Activated CD8-positive, alpha-beta memory T cell treated with anti-CD3 and anti-CD28 coated beads for 48 hours (primary cell): ENCODE measurements at places on chromosomes 5 and 9.

DNA sequence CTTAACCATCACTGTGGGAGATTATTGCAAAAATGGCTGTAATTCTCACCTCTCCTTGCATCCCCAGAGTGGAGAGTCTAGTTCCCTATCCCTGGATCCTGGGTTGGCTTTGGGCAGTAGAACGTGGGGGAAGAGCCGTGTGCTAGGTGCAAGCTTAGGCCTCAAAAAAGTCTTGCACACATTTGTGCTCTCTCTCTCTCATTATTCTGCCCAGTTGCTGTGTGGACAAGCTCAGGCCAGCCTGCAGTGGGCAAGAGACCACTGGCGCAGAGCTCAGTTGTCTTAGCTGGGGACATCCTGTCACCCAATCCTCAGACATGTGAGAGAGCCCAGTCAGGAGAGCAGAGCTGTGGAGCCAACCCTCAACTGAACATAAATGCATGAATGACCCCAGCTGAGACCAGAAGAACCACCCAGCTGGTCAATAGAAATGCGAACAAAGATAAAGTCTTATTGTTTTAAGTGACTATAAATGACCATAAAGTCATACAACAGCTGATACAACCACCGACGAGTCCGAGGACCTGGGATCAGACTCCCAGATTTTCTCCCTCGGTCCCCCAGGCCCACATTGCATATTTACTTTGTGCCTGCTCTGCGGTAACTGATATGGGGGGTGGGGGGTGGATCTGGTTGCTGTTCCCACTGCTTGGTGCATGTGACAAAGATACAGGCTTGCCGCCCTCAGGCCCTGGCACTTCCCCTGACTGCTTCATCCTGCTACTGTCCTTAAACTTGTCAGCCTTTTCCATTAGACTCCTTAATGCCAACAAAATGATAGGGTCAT is 166.4 kb upstream of the MVB12B start:
- DNase-seq: no peak

DNA sequence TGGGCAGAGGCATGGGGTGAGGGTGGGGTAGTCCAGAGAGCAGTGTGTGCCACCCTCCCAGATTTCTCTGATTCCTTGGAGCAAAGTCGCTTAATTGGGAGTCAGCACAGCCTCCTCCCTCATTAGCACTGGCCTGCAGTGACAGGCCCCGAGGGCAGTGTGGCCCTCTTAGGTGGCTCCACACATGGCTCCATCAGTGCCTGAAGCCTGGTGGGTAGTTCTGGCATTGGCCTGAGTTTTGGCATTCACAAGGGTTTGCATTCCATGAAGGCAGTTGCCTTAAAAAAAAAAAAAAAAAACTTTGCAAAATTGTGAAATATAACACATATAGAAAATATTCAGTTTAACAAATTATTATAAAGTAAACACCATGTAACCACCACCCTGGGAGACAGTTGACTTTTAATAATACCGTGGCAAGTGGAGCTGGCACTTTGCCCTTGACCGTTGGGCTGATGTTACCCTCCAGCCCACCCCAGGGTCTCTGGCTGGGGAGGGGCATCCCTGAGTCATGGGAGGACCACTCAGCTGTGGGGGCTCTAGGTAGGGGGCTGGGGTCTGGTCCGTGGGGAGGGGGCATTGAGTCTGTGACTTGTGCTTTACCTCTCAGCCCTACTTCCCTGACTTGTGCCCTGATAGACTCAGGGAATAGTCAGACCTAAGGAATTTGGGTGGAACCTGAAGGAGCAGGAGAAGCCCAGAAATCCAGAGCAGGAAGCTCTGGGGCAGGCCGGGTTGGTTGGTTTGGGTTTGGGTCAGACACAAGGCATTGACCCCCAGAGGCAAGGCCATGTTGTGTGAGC is 51.3 kb upstream of the PITX1 start:
- no peak for DNase-seq

DNA sequence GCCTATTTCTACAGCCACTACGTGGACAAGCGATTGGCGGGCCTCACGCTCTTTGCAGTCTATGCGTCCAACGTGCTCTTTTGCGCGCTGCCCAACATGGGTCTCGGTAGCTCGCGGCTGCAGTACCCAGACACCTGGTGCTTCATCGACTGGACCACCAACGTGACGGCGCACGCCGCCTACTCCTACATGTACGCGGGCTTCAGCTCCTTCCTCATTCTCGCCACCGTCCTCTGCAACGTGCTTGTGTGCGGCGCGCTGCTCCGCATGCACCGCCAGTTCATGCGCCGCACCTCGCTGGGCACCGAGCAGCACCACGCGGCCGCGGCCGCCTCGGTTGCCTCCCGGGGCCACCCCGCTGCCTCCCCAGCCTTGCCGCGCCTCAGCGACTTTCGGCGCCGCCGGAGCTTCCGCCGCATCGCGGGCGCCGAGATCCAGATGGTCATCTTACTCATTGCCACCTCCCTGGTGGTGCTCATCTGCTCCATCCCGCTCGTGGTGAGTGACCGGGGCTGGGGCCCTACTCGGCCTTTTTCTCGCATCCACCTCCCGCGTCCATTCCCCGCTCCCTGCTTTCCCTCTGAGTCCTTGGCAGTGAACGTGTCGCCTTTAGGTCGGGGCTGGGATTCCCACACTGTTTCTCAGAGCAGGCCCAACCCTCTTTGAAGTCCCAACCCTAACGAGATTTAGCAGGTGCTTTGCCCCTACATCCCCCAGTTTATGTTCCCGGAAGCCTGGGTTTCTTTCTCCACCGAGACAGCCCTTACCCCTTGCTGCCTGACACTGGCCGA is 1.8 kb downstream of the PTGER4 start:
- peak; percentile 26 for DNase-seq

DNA sequence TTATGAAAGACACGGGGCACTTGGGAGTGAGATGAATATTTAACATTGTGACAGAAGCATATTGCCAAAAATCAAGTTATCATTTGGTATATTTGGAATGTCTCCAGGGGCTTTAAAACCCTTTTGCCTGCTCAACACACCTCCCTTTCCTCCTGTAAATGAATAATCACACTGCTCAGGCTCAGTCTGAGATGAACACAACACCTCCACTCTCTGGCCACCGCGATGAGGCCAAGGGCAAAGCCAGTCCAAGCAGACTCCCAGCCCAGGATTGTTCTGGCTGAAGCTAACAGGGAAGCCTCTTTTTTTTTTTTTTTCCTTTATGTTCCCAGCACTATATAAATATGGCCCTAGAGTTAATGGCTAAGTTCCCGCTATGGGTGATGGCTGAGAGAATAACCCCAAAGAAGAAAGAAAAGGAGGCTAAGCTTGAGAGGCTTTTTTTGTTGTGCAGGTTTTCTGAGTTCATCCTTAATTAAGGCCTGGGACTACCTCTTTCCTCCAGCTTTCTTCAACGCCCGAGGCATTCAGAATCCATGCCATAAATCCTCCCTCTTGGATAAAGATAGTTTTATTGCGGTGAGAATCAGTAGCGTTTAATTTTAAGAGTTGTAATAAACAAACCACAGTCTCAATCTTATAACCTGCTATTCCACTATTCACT is 10.5 kb upstream of the ERAP1 start:
- DNase-seq: no peak

DNA sequence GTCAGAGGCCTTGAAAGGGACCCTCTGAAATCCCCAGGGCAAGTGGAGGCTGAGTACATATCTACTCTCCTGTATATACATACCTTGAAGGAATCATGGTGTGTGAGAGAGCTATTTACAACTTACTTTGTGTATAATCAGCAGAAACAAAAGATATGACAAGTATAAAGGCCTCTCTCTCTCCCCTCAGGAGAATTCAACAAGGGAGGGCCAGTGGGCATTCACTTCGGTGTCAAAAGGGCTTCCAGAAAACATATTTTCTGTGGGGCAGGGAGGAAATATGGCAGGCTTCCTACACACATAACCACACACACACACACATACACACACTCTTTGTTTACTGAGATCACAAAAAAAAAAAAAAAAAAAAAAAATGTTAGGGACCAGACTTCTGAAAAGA is 181.7 kb downstream of the BNC2 start:
- no peak for DNase-seq

DNA sequence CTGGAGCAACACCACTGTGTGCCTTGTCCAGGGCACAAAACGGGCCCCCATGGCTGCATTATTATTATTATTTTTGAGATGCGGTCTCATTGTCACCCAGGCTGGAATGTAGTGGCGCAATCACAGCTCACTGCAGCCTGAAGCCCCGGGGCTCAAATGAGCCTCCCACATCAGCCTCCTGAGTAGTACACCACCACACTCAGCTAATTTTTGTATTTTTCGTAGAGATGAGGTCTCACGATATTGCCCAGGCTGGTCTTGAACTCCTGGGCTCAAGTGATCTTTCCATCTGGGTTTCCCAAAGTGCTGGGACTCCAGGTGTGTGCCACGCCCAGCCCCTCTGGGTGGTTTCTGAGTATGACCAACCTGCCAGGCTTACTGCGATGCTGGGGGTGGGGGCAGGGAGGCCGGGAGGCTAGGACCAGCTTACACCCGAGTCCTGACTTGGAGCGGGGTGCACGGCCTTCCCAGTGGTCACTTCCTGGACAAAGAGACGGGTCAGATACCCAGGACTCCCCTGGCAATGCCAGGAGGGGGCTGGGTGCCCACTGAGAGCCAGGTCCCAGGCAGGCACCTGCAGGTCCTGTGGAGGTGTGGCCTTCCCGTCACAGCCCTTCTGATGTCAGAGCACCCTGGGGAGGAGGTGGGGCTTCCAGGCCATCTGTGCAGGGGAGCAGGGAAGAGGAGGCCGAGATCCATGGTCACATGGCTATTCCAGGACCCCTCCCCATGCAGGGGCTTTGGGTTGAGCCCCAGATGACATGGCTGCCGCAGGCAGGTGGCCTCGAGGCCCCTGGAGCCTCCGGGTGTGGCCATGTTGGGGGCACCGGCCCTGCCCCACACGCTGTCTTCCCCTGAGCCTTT is 8.3 kb upstream of the NRARP start:
- no peak for DNase-seq

- DNase-seq: no peak
Measured at GRCh38 chr5:38557308-38557710, 863 bp upstream of the LIFR start.

DNA sequence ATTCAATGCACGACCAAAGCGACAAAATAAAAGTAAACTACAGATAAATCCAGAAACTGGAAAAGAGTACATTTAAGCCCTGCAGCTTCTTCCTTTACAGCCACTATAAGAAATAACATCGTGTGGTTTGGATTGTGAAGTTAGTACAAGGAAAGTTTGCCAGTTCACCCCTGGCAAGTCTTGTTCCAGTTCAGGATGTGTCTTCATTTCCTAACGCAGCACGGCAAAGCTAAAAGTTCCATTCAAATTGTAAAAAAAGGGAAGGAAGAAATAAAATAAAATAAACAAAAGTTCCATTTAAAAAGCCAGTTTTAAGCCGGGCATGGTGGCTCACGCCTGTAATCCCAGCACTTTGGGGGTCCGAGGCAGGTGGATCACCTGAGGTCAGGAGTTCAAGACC is 83.3 kb upstream of the RETREG1 start:
- DNase-seq: no peak

GRCh38 chr5:133534566-133534965 is 77.8 kb downstream of the FSTL4 start:
- DNase-seq: no peak

GRCh38 chr5:2018390-2018724 is 135.6 kb upstream of the IRX4 start:
- DNase-seq: no peak

DNA sequence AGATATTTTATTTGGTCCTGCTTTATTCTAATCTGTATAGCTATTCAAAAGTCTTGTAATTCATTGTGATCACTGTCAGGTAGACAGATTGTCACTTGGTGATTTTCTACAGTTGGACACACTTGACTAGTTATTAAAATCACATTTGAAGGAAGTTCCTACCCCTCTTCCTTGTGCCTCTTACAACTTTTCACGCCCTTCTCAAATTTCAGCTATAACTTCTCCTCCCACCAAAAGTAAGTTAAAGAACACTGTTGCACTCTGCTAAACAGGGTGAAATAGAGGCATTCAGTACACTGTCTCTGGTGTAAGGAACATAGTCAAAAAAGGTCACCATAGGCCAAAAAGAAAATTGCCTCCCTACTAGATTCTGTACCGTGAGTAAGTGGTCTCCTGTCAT is 142.1 kb upstream of the POU5F2 start:
- DNase-seq: no peak

GRCh38 chr5:99878830-99879229 is 656.3 kb upstream of the FAM174A start:
- no peak for DNase-seq

DNA sequence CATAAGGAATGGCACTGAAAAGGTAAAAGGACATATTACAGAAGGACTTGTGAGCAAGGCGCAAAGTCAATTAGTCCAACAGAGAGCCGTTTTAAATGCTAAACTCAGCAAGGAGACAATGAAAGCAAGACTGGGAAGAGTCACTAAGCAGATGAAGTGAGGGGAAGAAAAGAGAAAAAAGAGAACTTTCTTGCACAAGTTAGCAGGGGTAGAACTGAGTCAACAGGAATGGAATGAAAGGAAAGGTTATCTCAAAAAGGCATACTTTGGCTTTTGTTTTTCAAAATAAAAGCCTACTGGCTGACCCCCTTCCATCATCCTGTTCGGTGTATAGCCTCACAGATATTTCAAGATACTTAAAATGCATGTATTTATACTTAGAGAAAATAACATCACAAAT is 75.0 kb downstream of the NR6A1 start:
- no peak for DNase-seq

DNA sequence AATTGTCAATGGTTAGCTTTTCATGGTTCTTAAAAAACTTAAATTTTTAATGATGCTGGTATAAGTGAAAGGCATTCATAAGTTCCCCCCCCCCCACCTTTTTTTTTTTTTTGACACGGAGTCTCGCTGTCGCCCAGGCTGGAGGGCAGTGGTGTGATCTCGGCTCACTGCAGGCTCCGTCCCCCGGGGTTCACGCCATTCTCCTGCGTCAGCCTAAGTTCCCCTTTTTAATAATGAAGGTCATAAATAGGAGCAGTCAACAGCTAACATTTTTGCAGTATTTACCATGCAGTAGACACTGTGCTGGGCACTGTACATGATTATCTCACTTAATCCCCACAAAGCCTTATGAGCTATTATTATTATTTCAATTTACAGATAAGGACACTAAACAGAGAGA is 556.3 kb downstream of the PDE4D start:
- no peak for DNase-seq

GRCh38 chr9:106020186-106020585 is 325.8 kb downstream of the TMEM38B start:
- DNase-seq: no peak

DNA sequence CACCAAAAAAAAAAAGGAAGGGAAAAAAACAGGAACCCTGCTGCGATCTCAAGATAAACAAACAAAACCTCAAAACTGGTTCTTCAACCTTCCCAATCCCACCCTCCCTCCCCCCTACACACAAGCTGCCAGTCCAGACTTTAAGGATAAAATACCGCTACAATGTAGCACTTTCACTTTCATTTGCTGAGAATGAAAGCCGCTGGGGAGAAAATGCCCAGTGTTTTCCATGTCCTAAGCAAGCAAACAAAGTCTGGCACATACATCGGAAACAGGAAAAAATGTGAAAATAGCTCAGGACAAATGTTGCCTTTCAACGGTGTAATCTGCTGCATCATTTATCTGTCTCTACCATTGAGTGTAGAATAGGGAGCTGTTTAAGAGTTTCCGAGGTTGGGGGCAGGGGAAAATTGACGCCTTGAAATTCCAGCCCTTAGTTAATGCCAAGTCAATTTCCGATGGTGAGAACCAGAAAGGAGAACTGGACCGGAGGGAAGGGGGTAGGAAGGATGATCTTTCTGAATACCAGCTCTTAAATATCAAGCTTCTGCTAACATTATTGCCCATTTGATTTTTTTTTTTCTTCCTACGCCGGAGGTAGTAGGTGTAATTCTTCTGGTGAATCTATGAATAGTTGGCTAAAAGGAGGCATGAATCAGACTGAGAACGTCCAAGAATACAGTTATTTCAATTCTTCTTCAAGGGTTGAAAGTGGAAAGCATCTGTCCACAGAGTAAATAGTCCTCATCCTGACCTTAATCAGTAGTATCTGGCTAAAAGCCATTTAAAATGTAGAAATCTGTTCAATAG is 1.2 kb upstream of the ADAMTS6 start:
- DNase-seq: no peak
